ENCODE measurements at places on chromosomes 1 and 21.

DNA sequence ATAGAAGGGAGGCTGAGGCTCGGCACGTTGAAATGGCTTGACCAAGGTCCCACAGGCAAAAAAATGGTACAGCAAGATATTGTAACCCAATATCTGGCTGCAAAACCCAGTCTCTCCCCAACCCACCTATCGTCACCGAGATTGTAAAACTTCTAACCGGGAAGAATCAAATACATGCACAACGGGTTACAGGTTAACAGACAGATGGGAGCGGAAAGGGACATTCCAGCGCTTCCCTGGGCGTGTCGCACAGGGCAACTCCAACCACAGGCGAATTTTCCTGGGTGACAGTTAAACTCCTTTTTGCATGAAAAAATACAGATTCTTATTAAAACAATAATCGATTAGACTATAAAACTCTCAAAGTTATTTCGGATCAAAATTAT, 31.8 kb upstream of the JUN start:
- DNase-seq: no peak

- DNase-seq: no peak
Observed at GRCh38 chr1:20354610-20355009, 63.9 kb downstream of the VWA5B1 start.

GRCh38 chr1:62597281-62597680, at the start of gene ANGPTL3:
Gene ANGPTL3 (plus strand): TSS chr1:62597520. CDS start chr1:62597567, 47 bp downstream.
- no peak for DNase-seq

DNA sequence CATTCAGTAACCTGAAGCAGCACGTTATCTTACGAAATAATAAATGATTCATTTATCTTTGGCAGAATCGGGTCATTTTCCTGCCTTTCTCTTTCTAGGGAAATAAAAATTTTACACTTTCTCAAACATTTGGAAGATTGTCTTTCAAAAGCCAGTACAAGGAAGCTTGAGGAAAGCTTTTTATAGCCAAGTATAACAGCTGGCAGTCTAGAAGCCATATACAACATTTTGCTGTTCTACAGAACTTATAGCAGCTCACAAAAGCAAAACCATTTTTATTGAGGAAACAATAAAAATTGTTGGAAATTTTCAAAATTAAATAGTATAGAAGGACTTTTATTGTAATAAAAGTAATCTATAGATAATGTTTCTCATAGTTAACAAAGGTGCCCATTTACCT, 448.6 kb downstream of the SMYD3 start:
- no peak for DNase-seq

- no peak for DNase-seq
Observed at GRCh38 chr1:5915587-5916571, 76.3 kb downstream of the NPHP4 start.

Data from stimulated activated CD8-positive, alpha-beta memory T cell treated with anti-CD3 and anti-CD28 coated beads, Interleukin-2, amount 100 ng/mL, for 1 hour (primary cell).